Activated CD4-positive, alpha-beta T cell treated with anti-CD3 and anti-CD28 coated beads, Interleukin-2, amount 50 U/mL, for 4 hours (primary cell): ENCODE measurements at places on chromosomes 3 and 15.

GRCh38 chr3:184144505-184144904, 9.3 kb downstream of the EIF2B5 start:
- no peak for DNase-seq

GRCh38 chr3:30623351-30623750, 16.9 kb downstream of the TGFBR2 start:
- no peak for DNase-seq

DNA sequence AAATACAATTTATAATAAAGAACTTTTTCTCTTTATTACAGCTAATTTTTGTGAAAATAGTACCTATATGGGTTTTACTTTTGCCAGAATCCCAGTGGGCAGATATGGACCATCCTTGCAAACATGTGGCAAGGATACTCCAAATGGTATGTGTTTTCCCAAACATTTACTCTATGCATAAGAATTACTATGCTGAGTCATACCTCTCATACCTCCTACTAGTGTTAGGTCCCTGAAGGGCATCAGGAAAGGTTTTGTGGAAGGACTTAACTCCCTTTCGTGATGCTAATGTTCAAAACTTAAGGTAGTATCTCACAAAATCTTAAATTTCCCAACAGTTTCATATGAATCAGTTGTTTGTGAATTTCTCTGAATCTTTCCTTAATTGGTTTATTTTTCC, 21.3 kb downstream of the ADGRG7 start:
- no peak for DNase-seq

GRCh38 chr3:52827866-52828376, 2.6 kb downstream of the ITIH4 start:
- DNase-seq, result no peak

GRCh38 chr3:3405131-3405530, 225.6 kb upstream of the CRBN start:
- DNase-seq, result no peak

DNA sequence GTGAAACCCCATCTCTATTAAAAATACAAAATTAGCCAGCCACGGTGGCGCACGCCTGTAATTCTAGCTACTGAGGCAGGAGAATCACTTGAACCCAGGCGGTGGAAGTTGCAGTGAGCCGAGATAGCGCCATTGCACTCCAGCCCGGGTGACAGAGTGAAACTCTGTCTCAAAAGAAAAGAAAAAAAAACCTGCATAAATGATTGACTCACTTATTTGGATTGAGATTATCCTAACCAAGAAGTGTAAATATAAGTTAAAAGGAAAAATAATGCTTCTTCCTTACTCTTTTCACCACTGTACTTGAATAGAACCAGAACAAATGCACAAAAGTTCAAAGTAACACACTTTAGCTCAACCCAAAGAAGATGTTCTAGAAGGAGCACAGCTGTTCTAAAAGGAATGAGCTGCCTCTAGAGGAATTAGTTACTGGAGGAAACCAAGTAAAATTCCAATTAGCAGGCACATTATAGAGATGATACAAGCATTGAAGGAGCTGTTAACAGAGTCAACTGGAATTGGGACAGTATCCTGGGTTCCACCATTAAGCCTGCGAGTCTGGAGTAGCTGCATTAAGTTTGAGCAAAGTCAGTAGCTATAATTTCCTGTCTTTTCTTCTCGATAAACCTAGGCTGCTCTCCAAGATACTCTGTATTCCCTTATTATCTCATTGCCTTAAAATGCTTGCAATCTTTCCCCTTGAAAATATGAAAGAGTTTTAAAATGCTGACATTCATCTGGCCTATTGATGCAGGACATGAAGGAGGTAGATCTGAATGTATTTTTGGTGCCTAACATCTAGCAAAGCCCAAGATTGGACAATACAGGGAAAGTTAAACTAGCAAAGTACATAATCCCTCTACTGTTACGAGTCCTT, 9.5 kb downstream of the MTHFS start:
- DNase-seq, result no peak

DNA sequence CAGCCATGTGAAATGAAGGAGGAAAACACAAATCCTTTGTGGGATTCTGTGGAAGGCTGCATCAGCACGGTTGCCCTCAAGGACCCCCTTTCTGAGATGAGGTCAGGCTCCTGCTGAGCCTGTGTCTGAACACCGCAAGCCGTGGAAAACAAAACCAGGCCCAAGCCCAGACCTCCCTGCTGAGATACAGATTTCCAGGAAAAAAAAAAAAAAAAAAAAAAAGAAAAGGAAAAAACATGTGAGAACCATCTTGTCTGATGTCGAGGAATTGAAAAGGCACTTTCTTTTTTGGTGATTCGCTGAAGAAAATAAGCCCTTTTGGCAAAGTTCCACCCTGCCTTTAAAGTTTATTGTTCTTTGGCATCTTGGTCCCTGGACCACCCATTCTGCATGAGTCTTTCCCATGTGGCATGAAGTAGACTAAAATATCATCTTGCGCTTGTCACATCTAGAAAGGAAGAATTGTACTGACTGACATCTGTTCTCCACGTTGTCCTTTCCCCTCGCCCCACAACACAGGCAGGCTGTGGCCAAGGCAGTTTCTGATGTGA, 117.6 kb downstream of the CHST2 start:
- DNase-seq, result no peak

GRCh38 chr15:32844118-32844711, 126.4 kb downstream of the GREM1 start:
- no peak for DNase-seq

- no peak for DNase-seq
Measured at GRCh38 chr3:143604402-143605185, 243.7 kb downstream of the SLC9A9 start.

DNA sequence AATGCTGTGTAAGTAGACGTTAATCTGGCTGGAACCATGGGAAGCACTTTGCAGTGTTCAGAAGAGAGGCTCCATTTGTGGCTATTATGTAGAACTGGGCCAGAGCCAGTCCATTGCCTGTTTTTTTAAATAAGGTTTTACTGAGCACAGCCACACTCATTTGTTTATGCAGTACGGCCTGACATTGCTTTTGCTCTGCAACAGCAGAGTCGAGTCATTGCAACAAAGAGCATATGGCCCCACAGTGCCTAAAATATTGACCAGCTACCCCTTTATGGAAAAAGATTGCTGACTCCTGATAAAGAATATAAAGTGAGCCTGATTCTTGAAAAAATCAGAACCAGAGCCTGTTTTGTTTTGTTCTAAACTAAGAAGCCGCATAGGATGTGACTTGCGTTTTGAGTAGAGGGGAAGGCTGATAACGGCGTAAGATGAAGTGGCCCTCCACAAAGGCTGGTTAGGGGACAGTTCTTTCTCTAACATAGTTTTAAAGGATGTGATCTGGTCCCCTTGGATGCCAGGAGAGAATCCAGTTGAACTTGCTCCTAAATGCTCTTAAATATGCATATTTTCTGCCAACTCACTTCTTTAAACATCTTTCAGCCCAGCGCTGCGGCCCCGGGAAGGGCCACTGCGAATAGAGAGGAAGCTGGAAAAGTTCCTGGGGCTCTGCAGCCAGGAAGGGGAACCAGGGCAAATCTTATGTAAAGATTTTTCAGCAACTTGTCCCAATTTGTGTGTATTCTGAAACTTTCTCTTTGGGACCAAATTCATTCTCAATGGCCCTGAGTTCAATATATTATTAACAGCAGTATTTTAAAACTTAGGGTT, 64.5 kb downstream of the GLDN start:
- DNase-seq, result no peak

DNA sequence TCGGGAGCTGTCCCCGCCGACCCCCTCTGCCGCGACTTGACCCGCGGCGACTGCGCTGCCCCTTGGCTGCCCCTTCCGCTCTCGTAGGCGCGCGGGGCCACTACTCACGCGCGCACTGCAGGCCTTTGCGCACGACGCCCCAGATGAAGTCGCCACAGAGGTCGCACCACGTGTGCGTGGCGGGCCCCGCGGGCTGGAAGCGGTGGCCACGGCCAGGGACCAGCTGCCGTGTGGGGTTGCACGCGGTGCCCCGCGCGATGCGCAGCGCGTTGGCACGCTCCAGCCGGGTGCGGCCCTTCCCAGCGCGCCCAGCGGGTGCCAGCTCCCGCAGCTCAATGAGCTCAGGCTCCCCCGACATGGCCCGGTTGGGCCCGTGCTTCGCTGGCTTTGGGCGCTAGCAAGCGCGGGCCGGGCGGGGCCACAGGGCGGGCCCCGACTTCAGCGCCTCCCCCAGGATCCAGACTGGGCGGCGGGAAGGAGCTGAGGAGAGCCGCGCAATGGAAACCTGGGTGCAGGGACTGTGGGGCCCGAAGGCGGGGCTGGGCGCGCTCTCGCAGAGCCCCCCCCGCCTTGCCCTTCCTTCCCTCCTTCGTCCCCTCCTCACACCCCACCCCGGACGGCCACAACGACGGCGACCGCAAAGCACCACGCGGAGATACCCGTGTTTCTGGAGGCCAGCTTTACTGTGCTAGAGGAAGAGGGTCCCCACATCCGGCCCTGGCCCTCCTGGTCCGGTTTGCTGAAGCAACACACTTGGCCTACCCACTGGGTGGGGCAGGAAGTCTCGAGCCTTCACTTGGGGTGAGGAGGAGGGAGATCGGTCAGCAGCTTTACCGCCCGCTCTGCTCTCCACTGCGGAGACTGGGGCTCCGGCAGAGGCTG, at the start of gene RASSF1:
TSS of gene RASSF1 (minus strand) at position 389 of the 882 bp plus-strand sequence. CDS start at position 358, 31 bp downstream.
- peak; percentile 40 for DNase-seq

- no peak for DNase-seq
Measured at GRCh38 chr3:34013818-34014570, 215.6 kb downstream of the PDCD6IP start.

- DNase-seq, result no peak
Measured at GRCh38 chr3:19229086-19229485, 80.8 kb downstream of the KCNH8 start.

GRCh38 chr3:25885544-25885943, 95.7 kb downstream of the OXSM start:
- no peak for DNase-seq

DNA sequence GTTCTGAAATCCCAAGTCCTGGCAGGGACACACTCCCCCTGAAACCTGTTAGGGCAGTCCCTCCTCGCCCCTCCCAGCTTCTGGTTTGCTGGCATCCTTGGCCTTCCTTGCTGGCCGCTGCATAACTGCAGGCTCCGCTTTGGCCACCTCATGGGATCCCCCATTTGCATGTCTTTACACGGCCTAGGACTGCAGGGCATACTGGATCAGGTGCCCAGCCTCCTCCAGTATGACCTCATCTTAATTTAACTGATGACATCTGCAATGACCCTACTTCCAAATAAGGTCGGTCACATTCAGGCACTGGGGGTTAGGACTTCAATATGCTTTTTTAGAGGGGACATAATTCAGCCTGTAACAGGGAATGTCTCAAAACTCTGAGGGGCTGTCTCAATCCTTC, 173.3 kb downstream of the RAB11A start:
- DNase-seq, result no peak

- no peak for DNase-seq
Measured at GRCh38 chr3:18035641-18036449, 293.4 kb upstream of the TBC1D5 start.

DNA sequence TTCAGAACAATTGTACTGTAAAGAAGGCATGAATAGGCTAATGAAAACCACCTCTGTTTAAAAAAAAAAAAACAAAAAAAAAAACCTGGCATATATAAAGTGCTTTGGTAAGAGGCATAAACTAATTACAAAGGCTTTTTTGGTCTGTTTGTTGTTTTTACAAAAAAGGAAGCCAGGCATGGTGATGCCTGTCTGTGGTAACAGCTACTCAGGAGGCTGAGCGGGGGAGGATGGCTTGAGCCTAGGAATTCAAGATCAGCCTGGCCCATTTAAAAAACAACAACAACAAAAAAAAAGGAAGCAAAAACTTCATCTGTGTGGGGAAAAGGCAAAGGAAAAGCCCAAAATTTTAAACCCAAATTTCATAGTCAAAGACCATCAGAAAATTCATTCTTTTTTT, 47.0 kb downstream of the OSBPL10 start:
- DNase-seq, result no peak

GRCh38 chr3:98359250-98359649, 5.6 kb downstream of the OR5K4 start:
- no peak for DNase-seq

DNA sequence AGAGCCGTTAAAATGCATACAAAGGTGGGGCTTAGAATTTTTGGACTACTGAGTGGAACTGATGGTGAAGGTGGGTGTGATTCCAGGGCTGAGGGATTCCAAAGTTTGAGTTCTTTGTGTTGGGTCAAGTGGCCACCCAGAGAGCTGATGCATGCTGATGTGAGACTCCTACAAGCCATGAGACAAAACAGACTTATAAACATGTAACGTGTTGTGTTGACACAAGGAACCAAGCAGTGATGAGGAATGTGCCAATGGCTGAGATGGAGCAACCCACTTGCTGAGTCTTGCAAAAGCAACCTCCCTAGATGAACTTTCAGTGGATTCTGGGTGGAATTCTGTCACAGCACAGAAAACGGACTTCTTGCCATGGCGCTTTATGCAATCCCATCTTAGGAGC, 289.0 kb downstream of the TLE3 start:
- no peak for DNase-seq

GRCh38 chr3:64501298-64501906, 186.4 kb downstream of the ADAMTS9 start:
- no peak for DNase-seq

- DNase-seq, result no peak
Measured at GRCh38 chr3:129345971-129346370, 67.3 kb downstream of the HMCES start.

GRCh38 chr15:73691396-73691795, 7.2 kb downstream of the CD276 start:
- DNase-seq, result no peak

- no peak for DNase-seq
Measured at GRCh38 chr3:128786434-128787020, 60.5 kb downstream of the RAB7A start.

- no peak for DNase-seq
Measured at GRCh38 chr3:145118303-145118702, 1042.7 kb downstream of the PLOD2 start.

DNA sequence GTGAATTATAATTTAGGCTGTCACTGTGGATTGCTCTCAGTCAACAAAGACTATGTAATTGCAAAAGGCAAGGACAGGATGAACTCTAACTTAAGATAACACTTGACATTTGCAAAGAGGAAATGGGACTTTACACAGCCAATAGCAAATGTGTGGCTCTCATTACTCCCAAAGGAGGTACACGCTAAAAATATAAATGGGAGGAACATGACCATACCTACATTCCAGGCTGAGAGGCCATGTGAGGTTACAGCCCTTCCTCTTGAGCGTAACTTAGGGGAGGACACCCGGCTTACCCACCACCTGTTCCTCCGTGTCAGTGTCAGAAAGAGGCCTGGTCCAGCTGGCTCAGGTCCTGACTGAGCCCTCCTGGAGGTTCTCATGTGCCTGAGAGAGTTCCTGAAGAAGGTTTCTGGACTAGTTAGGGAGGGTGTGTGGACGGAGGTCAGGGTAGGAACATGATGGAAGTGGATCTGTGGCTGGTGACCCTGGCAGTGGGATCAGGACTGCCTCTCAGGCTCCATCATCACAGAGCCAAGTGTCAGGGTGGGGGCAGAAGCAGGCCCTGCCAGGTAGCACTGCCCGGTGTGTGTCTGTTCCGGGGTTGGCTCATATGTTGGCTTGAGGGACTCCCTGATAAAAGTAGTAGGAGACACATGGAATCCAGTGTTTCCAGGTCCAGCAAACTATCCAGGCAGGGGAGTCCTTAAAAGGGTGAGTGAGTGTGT, 7.9 kb downstream of the POPDC2 start:
- DNase-seq, result no peak
